ENCODE measurements at places on chromosomes 3 and 15. TPM values are rescaled to one million over a fixed set of nuclear protein-coding genes. Genes with fewer than 3 reads are reported as not detected.

DNA sequence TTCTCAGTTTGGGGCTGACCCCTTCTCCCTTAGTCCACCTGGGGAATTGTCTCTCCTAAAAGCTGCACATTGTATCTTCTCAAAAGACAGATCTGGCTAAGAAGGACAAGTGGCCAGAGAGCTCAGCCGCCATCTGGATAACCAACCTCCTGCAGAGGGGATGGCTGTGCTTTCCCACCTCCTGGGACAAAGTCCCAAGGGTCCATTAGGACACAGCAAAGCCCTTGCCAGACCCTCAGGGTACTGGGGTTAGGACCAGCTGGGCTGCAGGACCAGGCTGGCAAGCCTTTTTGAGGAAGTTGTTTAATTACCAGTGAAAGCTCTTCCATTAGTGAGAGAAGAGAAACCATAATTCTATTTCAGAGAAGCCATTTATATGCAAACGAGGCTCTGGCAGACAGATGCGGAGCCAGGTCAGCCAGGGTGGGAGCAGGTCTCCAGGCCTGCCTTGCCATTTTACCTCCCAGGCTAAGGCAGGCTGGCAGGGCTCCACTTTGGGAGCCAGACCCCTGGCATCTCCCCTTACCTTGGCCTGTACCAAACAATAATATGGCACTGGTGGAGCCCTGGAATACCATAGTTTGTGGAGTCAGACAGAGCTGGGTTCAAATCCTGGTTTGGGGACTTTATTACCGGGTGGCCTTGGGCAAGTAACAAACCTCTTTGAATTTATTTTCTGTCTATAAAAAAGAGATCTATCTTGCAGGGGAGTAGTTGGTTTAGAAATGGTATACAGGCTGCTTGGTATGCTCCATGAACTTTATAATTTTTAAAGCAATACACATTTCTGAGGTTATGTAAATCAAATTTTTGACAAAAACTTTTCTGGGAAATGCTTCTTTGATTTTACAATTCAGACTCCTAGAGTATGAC is 17.9 kb downstream of the SHF start:
- DNase-seq, result no peak

GRCh38 chr15:69468241-69469121 is 15.9 kb downstream of the RPLP1 start:
- no peak for DNase-seq

GRCh38 chr15:35195649-35196048 is 110.6 kb upstream of the NANOGP8 start:
- DNase-seq, result peak; percentile 21

The RAD18 gene
- total RNA-seq, result 22.9 TPM

DNA sequence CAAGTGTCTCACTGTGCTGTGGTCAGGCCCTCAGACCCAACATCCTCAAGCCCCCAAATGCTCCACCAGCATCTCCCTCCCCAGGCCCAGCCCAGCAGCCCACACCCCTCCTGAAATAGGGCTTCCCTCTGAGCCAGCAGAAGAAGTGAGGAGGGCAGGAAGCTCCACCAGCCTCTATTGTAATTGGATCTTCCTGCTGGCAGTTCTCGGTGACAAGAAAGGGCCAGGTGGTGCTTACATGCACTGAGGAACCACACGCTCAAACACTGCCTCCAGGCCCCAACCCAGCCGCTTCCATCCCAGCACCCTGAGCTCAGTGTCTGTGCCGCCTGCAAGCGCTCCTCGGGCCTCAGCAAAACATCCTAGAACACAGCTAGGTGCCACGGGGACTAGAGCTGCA is 96.7 kb downstream of the ATP10A start:
- no peak for DNase-seq

DNA sequence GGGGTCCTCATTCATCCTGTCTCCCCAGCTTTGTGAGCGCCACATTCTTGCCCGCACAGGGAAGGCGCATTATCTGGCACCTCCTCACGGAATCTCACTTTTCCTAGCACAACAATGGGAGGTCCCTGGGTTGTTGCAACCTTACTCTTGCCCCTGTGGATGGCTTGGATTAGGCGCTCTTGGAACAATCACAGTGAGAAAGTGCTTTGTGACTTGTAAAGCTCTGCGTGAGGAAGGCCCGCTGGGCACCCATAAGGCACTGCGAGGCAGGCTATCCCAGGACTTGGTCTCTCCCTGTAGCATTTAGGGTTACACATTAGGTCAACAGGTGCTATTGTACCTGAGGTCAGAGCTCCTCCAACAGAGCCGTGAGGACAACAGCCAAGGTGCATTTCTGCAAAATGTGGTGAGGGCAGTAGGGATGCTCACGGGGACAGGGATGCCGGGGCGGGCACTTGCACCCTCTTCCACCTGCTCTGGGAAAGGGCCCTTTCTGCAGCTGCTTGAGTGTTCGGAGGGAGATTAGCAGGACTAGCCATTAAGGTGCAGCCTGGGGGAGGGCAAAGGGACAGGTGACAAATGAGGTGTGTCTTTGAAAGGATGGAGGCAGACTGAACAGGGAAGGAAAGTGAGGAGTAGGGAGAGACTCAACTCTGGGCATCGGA is 13.9 kb upstream of the LRRC15 start:
- no peak for DNase-seq

- DNase-seq, result no peak
These were observed 8.7 kb upstream of the YEATS2 start for GRCh38 chr3:183688874-183689273.

The GNB4 gene
- total RNA-seq, result 36.7 TPM

Data from WTC11 (cell line).